Renal pelvis (tissue), 12 donors: ENCODE measurements at places on chromosomes 13 and 19. TPM values are rescaled to one million over a fixed set of nuclear protein-coding genes. Genes with fewer than 3 reads are reported as not detected.

The BSPH1 gene
- not detected for polyA plus RNA-seq

The ZNF442 gene
- polyA plus RNA-seq: 5.7 TPM

- DNase-seq: no peak
Measured at GRCh38 chr19:14114439-14114838, 3.1 kb downstream of the PRKACA start.

GRCh38 chr19:57317503-57317902 lies 2.8 kb upstream of the ZNF543 start:
- DNase-seq: no peak

GRCh38 chr19:42193706-42194105 lies 23.8 kb downstream of the DEDD2 start:
- no peak for DNase-seq

DNA sequence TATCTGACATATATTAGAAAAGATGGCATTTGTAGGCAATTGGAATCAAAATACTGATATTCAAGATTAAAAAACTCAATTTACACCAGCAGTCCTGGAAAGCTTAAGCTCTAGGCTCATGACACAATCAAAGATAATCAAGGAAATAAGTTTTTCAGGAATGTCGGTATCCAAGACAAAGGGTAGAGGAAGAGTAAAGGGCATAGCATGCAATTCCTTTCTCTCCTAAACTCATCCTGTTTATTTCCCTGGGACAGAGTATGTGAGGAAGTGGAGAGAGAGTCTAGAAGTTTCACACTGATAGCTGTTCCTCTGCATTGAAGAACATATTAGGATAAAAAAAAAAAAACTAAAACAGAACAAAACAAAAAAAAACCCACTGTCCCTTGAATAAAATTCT lies 2452.1 kb downstream of the PCDH9 start:
- DNase-seq: no peak

GRCh38 chr13:97057176-97057575 lies 62.9 kb upstream of the OXGR1 start:
- no peak for DNase-seq

GRCh38 chr19:54133312-54133956 lies 4.1 kb upstream of the CNOT3 start:
- DNase-seq: peak; percentile 46

- DNase-seq: no peak
Measured at GRCh38 chr13:40440990-40441820, 225.2 kb downstream of the FOXO1 start.

DNA sequence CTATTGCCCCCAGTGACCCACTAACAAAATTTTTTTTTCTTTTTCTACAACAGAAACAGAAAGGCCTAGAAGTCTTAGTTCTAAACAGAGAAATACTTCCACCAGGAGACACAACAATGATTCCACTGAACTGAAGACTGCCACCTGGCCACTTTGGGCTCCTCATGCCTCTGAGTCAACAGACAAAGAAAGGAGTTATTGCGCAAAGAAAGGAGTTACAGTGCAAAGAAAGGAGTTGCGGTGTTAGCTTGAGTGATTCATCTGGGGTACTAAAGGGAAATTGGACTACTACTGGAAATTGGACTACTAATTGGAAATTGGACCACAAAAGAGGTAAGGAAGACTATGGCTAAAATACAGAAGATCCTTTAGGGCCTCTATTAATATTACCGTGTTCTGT lies 116.6 kb downstream of the PCDH17 start:
- no peak for DNase-seq

DNA sequence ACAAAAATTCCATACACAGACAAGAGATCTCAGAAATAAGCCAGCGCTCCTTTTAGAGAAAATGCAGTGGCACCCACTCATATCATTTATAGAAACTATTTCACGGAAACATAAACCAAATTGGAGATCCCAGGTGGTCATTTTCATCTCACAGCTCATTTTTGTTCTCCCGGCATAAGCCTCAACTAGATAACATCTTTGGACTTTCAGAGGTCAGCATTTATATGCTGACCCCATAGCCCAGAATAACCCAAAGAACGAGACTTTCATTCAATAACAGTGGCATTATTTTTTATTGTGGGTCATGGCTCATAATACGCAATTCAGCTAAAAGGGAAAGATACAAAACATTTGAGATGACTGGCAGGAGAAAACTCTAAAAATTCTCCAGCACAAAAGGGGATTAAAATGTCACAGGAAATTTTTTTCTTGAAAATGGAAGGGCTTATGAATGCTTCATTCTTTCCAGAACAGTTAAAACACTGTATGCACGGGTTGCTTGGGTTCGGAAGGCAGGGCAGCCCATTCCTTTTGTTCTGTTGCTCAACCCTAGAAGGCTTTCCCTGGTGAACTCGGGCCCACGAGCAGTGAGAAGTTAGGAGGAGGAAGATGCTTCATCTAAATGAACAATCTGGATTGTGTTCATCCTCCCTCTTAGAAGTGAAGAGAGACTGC lies 24.0 kb downstream of the STARD13 start:
- DNase-seq: no peak

DNA sequence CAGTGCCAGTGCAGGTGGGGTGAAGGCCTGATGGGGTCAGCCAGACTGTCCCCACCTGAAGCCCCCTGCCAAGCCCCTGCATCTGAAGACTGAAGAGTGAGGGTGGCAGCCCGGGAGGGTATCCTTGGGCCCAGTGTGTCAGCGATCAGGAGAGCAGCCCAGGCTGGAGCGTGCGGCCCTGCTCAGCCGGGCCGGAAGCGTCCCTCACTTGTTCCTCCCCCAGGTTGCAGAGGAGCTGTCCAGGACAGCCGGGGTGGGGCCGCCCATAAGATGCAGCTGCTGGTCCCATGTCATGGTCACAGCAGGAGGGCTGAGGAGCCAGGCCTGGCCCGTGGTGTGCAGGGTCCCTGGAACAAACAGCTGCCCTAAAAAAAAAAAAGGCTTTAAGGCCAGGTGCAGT lies 55.4 kb downstream of the KDM4B start:
- no peak for DNase-seq

- DNase-seq: no peak
Measured at GRCh38 chr19:30222428-30222873, 149.7 kb upstream of the ZNF536 start.

DNA sequence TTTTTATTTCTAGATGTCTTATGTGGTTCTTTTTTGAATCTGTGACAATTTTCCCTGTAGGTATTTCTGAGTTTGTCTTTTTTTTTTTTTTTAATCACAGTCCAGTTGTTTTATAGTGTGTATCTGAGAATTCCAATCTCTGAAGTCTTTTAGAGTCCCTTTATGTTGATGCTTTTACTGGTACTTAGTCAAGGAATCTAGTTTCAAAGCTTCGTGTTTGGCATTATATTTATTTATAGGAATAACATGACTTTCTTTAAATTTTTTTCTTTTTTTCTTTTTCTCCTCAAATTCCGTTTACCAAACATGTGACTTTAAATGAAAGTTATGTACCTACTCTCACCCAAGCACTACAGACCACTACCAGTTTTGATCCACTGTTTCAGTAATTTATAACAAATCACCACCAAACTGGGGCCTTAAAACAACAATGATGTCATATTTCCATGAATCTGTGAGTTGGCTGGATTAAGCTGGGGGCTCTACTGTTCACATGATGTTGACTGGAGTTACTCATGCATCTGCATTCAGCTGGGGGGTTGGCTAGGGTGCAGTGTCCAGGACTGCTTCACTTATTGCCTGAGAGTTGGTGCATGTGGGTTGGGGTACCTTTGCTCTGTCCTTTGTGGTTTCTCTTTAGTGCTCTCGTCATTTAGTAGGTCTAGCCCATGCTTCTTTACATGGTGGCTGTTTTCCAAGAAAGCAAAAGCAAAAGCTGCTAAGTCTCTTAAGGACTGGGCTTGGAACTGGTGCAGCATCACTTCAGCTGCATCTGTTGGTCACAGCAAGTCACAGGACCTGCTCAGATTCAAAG lies 22.3 kb downstream of the KCTD4 start:
- DNase-seq: peak; percentile 22

GRCh38 chr13:99733346-99733745 lies 232.1 kb downstream of the TM9SF2 start:
- no peak for DNase-seq

DNA sequence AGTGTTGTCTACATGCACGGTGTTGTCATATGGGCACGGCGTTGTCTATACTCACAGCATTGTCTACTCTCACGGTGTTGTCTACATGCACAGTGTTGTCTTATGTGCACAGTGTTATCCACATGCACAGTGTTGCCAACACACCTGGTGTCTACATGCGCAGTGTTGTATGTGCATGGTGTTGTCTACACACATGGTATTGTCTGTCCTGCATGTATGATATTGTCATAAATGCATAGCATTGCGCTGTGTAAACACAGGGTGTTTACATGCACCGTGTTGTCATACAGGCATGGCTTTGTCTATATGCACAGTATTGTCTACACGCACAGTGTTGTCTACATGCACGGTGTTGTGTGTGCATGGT lies 6.8 kb downstream of the ADPRHL1 start:
- no peak for DNase-seq

- DNase-seq: no peak
Measured at GRCh38 chr13:111359237-111359915, 38.9 kb downstream of the TEX29 start.
